Tongue (tissue), 3 donors: ENCODE measurements at places on chromosomes 2 and 18. TPM values are rescaled to one million over a fixed set of nuclear protein-coding genes. Genes with fewer than 3 reads are reported as not detected.

- peak; percentile 79 for DNase-seq
Measured at GRCh38 chr2:26299471-26300101, 46.4 kb upstream of the SELENOI start.

DNA sequence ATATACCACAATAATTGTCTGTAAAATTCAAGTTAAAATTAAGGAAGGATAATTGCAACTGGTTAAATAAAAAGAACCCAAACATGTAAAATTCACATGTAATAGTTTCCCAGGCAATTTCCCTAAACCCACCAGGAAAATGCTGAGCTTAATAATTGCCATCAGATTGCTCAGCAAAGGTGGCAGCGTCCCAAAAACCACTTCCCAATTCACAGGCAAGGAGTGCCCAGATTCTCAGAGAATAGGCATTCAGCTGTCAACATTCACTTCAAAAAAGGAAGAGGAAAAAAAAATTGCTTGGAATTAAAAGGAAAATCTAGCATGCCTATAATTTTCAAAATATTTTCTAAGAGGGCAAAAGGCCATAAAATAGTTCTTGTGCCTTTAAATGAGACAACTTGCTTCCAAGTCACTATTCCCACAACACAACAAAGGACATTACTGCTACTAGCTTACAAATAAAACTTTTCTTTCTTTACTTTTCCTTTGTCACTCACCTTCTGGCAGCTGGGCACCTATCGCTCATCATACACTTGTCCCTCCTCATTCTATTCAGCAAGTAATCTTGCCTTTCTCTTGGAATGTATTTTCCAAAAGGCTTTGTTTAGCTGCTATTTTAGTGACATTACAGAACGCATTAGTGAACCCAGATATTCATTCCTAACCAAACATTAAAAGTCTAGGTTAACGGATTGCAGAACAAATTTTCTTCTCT, 15.2 kb downstream of the SRBD1 start:
- DNase-seq = no peak

DNA sequence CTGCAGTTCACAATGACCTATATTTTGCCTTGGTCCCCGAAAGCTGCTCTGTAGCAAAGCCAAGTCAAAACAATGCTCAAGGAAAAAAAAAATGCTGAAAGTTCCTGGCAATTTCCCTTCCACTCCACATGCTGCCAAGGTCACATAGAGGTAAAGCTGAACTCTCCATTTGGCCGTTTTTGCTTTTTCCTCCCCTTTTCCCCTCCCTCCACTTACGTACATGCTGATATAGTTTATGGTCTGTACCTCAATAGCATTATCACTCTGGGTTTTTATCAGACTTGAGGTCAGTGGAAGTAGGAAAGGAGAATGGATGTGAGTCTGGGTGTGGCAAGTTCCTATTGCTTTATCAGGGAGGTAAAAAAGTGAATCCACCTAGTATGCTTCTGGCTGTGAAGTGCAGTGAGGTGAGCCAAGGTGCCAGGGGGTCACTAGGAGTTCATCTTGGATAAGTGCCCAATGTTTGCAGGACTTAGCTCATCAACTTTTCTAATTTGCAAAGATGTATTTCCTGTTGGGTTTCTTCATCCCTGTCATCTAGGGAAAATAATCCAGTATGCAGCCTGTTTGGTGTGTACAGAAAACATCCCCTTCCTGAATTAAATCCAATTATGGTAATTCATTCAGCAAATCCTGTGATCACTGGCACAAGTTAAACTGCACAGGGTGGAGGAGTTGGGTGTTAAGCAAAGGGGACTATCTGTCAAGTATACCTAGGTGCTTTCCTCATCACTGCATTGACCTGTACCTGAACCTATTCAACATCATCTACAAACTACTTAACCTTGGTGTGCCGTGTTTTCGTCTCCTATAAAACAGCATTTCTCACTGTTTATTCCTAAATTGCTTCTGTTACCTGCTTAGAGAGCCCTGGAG, 124.3 kb upstream of the CYP26B1 start:
- DNase-seq = peak; percentile 73

DNA sequence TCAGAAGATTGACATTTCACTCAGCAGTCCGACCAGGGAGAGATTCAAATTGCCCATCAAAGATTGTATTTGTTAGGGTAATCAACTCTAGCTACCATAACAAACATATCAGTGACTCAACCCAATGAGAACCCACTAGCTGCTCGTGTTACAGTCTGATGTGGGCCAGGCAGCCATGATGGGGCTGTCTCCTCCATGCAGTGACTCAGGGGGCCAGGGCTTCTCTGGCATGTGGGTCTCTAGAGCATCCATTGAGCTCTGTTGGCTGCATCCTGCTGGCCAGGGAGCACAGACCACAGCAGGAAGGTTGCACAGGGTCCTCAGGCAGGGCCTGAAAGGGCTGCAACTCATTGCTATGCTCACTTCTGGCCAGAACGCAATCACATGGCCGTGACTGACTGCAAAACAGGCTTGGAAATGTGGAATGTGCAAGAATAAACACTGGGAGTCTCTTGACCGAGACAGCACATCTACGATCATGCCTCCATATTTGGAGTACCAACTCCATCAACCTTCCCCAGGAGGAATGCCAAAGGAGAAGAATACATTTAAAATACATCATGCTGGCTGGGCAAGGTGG, 216.8 kb downstream of the EIPR1 start:
- DNase-seq = no peak

HOXD13 gene
- not detected for total RNA-seq

DNA sequence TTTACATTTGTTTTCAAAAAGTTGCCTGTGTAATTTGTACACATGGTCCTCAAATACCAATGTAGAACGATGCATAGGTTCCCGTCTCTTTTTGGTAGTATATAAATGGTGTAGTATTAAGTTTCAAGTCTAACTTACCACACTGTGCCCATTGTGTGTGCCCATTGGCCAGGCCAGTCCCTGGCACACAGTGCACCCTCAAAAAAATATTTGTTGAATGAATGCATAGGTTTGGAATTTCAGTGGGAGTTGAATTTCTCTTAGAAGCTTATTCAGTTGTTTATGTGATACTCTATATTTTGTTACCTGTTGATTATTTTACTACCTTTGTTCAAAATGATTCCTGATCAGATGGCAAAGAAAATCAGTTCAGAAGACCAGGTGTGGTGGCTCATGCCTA, 30.1 kb downstream of the IDH1 start:
- DNase-seq = no peak

DNA sequence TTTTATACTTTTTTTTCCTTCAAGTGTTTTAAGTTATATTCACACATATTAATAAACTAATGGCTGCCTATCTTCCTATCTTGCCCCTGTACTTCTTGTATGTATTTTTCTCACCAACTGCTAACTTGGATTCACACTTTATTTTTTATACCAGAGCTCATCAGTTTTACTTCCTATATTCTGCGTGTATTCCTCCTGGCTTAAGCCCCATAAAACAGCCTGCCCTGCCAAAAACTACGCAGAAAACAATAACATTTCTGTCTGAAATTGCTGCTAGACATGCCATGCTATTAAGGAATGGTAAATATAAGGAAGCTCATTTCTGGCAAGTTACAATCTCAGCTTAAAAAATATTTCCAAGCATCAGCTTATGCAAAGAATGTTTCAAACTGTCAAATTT, 172.3 kb downstream of the UBE2E3 start:
- no peak for DNase-seq
